ENCODE measurements at places on chromosomes 7 and 10.

DNA sequence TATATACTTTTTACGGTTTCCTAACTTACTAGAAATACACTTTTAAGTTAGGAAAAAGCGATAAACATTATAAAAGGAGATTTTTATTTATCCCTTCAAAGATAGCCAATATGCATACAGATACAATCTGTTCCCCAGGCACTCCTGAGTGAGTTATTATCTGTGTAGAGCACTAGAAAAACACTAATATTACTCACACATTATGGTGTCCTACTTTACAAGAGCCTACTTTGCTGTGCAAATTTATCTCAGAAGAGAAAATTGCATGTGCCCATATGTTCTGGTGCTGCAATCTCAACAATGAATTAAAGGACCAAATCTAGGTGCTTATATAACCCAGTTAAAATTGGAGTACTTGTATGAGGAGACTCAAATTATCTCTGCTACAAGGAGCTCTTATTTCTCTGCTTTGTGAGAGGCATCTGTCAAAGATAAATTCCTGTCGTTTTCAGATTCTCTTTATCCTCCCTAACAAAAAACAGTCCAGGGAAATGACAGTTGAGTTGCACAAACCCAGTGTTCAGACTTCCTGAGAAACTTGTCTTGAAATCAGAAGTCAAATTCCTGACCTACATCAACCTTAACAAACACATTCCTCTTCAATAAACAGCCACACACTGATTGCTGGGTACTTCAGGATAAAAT is 28.9 kb downstream of the CPA1 start:
- DNase-seq: no peak

DNA sequence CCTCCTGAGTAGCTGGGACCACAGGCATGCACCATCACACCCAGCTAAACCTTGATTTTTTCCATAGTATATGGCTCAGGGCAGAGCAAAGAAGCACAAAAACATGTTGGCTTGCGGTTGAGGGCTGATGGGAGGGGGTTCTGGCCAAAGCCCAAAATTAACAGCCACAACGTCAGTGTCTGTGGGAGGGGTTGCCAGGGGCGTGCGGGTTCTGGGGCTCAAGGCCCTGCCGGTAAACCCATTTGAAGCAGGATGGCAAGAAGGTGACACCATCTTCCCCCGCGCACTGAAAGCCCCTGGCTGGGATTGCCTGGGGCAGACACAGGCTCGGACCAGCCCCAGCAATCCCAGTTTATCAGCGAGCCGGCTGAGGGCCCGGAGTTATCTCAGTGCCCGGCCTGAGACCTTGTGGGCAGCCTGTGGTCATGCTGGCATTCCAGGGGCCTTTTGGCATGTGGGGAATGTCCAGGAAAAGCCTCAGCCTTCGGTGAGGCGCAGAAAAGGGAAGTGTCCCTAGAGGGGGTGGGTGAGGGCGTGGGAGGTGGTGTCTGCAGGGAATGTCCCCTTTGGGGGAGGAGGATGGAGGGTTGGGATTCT is 167.7 kb upstream of the TNRC18 start:
- DNase-seq: peak; percentile 72

DNA sequence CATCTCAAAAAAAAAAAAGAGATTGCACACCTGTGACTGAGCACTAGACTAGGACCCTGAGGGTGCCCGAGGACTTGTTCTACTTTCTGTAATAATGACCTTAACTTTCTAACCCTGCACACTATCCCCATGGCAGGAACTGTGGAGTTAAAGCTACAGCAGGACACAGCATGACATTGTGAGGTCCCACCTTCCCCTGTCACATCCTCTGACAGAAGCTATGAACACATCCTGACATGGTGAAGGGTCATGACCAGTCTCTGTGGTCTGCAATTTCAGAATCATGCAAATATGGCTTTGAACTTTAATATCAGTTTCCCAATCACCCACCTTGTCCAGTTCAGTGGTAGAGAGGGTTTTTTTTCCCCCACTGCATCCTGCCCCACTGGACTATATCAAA is 18.5 kb upstream of the SAR1A start:
- no peak for DNase-seq

DNA sequence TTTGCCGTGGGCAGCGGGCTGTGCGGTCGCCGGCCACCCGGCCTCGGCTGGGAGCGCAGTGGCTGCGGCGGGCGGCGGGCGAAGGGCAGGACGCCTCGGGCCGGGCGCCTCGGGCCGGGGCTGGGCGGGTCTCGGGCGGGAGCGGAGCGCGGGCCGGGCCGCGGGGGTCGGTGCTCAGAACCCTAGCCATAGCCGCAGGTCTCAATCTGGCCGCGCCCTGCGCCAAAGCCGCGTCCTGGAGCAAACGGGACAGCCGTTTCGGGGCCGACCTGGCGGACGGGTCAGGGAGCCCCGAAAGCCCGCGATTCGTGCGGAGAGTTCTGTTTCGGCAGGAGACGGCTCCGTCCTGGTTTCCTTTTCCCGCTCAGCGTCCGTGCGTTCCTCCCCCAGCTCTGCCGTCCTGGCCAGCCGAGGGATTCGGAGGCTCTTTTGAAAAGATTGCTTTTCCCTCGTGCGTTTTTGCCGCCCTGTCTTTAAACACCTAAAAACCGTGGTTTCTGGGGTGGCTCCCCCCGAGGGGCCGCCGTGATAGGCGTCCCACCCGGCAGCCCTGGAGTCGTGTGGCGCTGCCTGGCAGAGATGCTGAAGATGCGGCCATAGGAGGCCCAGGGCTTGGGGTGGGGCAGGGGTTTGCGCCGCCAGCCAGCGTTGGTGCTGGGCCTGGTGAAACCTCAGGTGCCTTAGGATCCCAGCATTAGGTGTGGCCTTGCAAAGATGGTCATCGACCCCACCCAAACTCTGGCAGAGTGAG is 727 bp downstream of the RET start:
- DNase-seq: no peak

DNA sequence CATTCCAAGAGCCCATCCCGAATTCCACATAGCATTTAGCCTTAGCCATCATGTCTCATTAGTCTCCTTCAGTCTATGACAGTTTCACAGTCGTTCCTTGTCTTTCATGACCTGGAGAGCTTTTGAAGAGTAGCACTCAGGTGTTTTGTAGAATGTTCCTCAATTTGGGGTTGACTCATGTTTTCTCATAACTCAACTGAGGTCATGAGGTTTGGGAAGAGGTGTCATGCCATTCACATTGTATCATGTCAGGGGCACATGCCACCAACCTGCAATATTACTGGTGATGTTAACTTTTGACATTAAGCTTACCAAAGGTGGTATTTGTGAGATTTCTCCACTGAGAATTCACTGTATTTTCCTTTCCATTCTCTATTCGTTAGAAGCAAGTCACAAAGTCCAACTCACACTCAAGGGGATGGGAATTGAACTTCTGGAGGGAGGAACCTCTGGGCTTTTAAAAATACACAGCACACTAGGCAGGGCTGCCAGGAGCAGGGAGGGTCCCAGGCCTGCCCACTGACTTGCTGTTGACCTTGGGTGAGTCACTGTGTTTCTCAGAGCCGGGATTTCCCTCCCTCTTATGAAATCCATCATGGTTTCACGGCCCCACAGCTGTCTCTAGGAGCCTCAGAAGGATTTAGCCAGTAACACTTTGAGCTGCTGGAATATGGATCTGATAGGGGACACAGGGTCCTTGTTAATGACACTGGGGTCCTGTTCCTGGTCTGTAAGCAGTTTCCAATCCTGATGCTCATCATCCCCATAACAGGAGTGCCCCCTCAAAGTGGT is 74.4 kb upstream of the TCF7L2 start:
- no peak for DNase-seq

- DNase-seq: no peak
Observed at GRCh38 chr10:98326621-98327027, 58.6 kb upstream of the LOXL4 start.

GRCh38 chr10:12332572-12333379 is 16.6 kb upstream of the CAMK1D start:
- DNase-seq: no peak

DNA sequence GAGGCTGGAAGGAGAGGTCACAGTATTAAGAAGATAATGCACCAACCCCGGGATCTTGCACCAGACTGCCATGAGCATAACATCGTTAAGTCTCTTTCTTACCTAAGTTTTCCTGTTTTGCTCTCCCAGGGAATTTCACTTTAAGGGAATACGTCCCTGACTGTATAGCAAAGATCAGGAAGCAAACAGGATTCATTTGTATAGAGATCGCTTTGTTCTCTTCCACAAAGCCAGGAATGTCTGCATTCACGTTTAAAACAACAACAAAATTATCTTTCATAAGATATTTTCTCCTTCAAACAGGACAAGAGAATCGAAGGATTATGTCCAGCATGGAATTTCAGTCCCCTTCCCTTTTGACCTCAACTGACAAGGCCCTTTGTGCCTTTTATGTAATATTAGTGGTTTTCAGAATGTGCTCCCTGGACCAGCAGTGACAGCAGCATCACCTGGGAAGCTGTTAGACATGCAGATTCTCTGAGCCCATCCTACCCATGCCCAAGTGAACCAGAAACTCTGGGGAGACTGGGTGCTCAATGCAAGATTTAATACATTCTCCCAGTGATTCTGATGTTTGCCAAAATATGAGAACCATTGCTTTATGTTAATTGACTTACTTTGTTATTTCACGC is 286.3 kb downstream of the FGFR2 start:
- DNase-seq: no peak

DNA sequence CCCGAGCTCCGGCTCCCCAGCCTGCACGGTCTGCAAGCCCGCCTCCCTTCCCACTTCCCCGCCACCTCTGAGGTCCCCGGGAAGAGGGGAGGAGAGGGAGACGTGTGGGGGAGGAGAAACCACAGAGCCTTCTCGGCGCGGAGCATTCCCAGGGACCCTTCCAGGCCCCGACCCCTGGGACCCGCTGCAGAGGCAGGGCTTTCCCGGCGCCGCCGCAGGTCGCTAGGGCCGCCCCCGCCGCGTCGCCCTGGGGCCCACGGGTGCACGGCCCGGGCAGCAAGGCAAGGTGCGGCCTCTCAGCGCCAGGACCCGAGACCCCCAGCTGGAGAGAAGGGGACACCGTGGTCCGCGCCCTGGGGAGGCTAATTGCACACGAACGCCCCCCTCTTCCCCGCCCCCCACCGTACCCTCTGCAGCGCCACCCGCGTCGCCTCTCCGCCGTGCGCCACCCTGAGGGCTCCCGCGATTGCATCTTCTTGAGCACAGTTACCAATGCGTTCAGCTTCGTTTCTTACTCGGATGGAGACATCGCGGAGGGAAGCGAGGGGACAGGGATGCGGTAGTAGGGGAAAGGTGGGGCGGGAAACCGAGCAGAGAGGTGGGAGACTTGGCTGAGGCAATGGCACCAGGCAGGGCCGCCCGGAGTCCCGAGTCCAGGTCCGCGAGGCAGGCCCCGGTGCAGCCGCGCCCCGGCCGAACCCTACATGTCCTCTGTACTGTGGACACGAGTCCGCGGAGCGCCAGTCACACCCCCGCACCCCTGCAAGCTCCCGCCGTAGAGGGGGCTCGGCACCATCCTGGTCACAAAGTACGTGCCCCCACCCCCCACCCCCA is 28.9 kb downstream of the SKIDA1 start:
- DNase-seq: peak; percentile 52

DNA sequence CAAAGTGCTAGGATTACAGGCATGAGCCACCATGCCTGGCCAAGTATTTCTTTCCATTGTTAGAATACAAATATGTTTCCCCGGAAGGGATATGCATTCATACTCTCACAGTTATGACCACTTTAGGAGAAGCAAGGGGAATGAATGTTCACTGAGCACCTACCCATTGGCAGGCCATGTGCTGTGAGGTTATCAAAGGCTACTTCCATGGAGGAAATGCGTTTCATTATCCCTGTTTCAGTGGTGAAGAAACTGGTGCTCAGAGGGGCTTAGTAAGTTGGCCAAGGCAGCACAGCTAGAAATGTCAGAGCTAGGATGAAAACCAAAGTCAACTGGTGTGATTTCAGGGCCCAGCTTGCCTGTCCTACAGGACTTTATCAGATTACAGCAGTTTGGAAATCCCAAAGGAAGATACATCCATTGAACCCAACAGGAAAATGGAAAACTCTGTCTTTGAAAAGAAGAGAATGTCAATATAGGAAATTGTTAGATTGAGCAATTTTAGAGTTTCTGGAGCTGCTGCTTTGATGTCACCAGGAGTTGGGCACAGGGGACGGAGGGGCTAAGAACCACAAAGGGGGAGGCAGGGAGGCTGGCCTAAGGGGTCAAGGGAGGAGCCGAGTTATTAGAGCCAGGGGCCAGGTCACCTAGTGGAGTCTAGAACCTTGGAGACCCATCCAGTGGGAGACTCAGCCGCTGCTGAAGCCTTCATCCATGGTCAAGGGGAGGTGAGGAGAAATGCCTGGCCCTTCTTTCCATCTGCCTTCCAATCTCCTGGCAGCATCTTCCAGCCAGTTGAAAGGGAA is 319.8 kb downstream of the FRMD4A start:
- no peak for DNase-seq

DNA sequence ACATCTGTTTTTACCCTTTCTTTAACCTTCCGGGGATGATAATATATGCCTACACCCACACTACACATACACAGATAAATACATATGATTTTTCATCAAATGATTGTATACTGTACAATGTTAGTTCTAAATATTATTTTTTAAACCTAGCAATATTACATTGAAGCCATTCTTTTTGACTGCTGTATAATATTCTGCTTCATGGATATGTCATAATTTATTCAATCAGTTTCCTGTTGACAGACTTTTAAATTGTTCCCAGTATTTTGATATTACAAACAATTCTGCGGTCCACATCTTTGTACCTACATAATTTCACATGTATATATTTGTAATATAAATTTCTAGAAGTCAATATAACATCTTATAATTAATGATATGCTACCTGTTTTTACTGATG is 59.0 kb upstream of the ITGB1 start:
- DNase-seq: no peak

All from SK-MEL-5 (cell line).